Stimulated activated CD4-positive, alpha-beta T cell treated with anti-CD3 and anti-CD28 coated beads, Interleukin-1b, Interleukin-23, amount 100 ng/mL, for 1 hour (primary cell): ENCODE measurements at places on chromosomes 6 and 20.

DNA sequence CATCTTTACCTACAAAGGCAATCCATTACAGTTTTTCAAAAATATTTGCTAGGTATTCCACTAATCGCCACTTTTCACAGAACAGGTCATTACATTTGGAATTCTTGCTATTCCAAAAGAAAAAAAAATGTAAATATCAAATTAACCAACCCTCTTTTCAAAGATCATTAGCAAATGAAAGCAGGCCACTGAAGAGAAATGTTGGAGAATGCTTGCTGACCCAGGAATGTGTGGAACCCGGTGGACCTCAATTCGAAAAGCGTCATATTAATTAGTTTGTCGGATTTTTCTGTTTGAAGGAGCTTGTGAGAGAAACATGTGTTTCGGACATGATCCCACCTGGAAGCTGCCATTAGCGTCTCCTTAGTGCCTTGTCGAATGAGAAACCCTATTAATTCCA is 27.9 kb upstream of the SERPINB9 start:
- DNase-seq = no peak

DNA sequence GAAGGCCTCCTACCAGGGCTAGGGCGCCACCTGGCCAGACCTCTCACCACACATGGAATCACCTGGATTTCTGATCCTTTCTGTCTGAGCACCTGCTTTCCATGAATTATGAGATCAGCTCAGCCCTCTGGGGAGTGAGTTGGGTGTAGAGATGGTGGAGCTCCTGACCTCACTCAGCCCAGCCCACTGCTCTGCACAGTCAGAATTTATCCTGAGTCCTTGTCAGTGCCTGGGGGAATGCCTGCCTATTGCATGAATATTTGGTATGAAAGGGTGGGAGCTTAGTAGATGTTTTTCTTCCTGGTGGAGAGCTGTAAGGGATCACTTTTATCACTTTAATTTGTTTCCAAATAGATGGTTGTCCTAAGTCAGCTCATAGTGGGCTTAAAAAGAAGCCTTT is 47.5 kb downstream of the DTD1 start:
- DNase-seq = no peak

DNA sequence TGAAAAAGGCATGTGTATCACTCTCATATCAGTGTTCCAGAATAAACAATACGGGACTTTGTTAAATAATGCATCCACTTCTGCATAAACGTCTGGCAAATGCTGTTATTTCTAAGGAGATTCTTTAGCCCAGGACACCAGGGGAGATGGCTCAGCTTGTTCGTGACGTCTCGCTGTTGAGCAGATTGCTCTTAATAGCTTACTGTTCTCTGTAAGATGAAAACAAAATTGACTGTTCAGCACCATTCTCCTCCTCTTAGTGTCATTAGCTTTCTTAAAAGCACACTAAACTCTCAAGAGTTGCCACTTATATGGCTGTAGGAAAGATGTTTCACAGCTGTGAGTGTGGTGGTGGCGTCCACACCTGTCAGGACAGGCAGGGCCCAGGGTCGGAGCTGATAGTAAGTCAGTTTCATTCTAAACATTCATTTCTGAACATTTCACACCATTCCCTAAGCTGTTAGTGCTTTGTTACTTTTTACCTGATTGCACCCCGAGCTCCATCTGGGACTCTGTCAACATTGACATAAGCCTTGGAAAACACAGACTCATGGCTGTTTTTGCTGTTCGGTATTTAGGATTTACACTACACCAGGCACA is 132.1 kb downstream of the ZDHHC14 start:
- DNase-seq = no peak

- no peak for DNase-seq
These were observed 146.2 kb downstream of the TBX18 start for GRCh38 chr6:84618046-84618752.

DNA sequence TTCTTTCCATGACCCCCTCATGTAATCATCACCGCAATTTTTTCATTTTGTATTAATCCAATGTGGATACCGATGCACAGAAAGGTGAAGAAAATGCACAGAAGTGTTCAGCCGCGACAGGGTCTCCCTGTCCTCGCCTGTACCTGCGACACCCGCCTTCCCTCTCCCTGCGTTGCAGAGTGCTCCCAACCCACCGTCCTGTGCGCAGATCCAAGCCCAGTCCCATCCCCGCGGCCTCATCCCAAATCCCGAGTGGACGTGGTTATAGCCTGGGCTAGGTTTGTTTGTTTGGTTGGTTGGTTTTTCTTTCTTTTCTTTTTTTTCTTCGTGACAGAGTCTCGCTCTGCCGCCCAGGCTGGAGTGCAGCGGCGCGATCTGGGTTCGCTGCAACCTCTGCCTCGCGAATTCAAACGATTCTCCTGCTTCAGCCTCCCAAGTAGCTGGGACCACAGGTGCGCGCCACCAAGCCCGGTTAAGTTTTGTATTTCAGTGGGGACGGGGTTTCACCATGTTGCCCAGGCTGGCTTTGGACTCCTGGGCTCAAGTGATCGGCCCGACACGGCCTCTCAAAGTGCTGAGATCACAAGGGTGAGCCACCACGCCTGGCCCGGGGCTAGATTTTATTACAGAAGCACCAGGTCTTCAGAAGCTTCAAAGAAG is 536 bp upstream of the RAET1G start:
- DNase-seq = no peak

DNA sequence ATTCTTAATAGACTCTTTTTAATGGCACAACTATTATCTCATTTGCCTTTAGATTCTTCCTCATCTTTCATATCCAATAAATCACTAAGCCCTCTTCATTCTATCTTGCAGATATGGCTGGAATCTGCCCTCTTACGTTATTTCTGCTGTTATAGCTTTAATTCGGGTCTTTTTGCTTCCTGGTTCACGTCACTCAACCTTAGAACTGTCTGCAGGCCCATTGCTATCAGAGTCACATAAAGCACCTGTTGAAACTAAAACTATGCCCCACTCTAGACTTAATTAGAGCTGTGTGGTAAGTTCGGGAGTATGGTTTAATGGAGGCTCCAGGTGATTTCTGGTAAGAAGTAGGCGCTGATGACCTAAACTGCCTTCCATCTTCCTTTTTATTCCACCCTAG is 988 bp downstream of the QRSL1 start:
- DNase-seq = no peak

DNA sequence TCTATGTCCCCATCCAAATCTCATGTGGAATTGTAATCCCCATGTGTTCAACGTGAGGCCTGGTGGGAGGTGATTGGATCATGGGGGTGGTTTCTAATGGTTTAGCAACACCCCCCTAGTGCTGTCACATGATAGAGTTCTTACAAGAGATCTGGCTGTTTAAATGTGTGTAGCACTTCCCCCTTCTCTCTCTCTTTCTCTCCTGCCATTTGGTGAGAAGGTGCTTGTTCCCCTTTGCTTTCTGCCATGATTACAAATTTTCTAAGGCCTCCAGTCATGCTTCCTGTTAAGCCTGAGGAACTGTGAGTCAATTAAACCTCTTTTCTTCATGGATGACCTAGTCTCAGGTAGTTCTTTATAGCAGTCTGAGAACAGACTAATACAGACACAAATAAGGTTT is 165.4 kb downstream of the OGFRL1 start:
- no peak for DNase-seq
